ENCODE measurements at places on chromosomes 6 and 20.

GRCh38 chr6:134145786-134146185 lies 93.4 kb upstream of the SLC2A12 start:
- no peak for DNase-seq

DNA sequence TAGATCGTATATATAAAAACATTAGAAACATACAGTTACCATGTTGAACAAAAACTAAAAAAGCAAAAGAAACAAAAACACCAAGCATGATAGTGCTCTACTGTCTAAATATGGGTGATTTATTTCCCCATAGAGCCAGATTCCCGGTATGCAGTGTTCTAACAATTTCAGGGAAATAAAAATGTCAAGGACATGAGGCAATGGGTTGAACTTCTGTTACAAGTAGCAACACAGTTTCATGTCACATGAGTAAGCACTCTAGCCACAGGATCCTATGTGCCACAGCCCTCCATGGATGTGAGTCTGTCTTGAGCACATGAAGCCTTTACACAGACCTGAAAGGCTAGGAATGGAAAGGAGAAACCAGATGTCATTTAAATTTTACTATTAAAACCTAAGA lies 96.0 kb downstream of the MAP3K5 start:
- no peak for DNase-seq

DNA sequence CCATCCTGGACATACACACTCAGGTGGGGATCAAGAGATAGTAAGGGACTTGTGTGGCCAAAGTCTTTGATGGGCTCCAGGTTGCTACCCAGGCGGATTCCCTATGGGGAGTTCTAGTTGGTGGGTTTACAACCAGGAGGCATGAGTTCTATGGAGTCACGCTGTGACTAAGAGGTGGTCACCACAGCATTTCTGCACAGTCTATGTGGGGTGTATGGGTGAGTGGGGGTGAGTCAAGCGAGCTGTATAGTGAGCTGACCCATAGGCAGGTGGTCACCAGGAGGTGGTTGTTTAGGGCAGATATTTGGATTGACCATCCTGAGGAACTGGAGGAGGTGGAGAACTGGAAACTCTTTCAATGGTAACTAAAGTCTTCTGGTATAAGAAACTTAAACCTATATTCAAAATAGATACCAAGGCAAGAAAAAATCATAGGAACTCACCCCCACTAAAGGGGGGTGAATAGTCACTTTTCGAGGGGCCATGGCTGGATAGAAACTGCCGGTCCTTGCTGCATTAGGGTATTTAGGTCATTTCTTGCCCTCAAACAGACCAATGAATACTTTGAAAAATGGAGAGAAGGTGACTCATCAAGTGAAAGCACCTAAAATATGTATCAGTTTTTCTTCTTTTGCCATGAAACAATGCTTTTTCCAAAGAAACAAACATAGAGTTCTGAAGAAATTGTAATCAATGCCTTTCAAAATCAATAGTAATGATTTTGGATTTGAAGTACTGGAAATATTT lies 84.3 kb upstream of the NRN1 start:
- DNase-seq: no peak

DNA sequence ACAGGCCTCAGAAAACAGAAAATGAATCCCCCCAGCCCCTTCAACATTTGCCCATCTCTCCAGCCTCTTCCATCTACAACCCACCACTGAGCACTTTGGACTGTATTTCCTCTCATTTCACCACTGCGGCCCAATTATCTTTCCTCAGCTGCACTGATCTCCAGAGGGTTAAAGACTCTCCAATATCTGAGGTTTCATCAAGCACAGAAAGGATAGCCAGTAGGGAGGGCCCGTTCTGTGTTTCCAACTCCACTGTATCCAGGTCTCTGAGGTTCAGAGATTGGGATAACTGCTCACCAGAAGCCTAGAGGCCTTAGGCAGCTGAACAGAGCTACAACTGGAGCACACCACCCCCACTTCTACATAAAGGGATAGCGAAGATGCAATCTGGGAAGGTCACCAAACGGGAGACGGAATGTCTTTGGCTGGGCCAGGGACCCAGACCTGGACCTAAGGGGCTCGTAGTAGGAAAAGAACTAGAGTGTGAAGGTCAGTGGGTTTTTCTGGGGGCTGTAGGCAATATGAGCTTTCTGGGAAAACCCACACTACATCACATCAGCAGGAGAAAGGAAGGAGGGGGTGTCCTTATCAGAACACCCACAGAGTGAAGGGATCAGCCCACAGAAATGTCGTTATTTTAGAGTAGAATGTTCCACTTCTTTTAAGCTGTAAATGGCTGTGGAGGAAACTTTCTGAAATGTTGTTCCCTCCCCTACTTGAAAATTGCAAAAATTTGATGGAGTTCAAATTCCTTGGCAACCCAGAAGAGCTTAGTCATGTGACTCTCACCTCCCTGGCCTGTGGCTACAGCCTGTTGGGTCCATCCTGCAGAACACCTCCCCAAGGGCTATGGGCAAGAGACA lies 7.3 kb downstream of the KCNK5 start:
- DNase-seq: no peak

GRCh38 chr6:90121982-90122381 lies 174.7 kb downstream of the BACH2 start:
- no peak for DNase-seq

DNA sequence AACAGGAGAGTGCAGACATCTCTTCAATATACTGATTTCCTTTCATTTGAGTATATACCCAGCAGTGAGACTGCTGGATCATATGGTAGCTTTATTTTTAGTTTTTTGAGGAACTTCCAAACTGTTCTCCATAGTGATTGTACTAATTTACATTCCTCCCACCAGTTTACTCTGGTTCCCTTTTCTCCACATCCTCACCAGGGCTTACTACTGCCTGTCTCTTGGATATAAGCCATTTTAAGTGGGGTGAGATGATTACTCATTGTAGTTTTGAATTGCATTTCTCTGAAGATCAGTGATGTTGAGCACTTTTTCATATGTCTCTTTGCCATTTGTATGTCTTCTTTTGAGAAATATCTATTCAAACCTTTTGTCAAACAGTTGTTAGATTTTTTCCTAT lies 64.9 kb upstream of the HMGCLL1 start:
- DNase-seq: no peak
